ENCODE measurements at places on chromosomes 3 and 15.

DNA sequence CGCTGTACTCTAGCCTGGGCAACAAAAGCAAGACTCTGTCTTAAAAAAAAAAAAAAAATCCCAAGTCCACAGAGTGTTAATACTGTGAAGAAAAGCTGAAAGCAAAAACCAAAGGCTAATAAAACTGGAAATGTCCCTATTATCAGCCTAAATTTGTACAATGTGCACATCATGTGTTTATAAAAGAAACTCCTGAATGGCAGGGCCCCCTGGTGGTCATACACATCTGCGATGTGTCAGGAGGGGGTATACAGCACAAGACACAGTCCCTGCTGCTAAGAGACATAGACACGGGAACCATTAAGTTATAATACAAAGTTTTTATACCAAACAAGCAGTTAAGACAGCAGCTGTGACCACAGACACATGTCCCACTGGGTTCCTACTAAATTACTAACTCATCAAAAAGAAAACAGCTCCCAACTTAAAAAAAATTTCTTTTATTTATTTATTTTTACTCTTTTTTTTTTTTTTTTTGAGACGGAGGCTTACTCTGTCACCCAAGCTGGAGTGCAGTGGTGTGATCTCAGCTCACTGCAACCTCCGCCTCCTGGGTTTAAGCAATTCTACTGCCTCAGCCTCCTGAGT is 31.0 kb downstream of the IDH2 start:
- peak; percentile 62 for DNase-seq

- no peak for DNase-seq
These were observed 56.9 kb upstream of the CGNL1 start for GRCh38 chr15:57319226-57319918.

- DNase-seq = no peak
These were observed 13.2 kb downstream of the TSPAN3 start for GRCh38 chr15:77057685-77058084.

DNA sequence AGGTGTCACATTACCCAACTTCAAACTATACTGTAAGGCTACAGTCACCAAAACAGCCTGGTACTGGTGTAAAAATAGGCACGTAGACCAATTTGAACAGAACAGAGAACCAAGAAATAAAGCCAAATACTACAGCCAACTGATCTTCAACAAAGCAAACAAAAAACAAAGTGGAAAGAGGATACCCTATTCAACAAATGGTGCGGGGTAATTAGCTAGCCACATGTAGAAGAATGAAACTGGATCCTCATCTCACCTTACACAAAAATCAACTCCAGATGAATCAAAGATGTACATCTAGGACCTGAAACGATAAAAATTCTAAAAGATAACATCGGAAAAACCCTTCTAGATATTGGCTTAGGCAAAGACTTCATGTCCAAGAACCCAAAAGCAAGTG is 13.1 kb downstream of the PEAK1 start:
- DNase-seq = no peak

DNA sequence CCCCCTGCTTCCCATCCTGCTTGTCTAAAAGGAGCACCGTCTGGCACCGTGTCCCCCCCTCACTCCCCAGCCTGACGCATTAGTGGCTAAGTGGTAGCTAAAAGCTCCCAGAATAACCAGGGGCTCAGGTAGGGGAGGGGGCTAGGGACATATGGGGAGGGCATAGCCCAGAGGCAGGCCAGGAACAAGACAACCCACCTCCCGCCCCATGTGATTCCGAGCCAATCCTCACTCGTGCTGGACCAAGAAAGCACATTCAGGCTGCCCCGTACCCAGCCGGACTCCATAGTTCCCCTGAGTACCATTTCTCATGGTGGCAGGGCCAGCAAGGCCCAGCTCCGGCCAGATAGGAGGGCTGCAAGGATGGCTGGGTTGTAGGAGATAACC is 11.5 kb downstream of the SEMA7A start:
- DNase-seq = no peak

- peak; percentile 35 for DNase-seq
These were observed 104.5 kb downstream of the RARB start for GRCh38 chr3:25532431-25533162.
